ENCODE measurements at places on chromosomes 13 and 19. TPM values are rescaled to one million over a fixed set of nuclear protein-coding genes. Genes with fewer than 3 reads are reported as not detected.

GRCh38 chr19:16446108-16446723 lies 25.6 kb downstream of the EPS15L1 start:
- DNase-seq: no peak

DNA sequence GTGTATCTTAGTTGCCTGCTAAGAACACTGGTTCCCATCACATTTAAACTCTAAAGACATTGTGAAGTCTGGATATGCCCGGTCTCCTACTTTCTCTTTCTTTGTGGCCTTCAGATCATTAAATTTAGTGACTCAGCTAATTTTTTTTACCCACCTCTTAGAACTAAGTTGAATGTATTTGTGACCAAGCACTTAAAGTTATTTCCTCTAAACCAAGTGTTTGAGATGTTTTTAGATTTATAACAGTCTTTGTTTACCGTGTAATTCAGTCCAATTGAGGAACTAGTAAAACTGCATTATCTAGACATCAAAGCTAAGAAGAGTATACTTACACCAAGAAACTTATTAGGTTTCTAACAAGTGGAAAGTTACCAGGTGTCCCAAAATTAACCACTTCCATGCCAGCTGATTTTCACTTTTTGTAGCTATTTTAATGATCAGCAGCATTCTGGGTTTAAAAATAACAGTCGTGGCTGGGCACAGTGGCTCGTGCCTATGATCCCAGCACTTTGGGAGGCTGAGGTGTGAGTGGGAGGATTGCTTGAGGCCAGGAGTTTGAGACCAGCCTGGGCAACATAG lies 53.1 kb downstream of the ARHGAP35 start:
- no peak for DNase-seq

Gene PGLYRP2
- polyA plus RNA-seq: not detected

DNA sequence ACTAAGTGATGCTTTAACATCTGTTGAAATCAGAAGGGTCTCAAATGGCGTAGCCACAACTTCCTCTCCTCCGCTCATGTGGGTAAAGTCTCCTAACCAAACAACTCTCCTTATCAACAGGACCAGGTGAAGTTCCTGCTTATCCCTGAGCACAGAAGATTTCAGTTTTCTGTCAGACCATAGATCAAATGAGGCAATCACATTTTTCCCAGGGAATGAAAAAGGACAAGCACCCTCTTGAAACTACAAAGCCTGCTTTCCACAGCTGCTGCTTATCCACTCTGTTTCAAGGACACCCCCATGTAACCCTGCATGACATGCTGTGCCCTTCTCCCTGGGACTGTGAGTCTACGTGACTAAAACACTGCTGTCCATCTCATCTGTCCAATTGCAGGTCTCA lies 788.3 kb upstream of the SLITRK5 start:
- DNase-seq: no peak

GRCh38 chr13:97849305-97849704 lies 104.2 kb upstream of the IPO5 start:
- DNase-seq: no peak

Gene RXFP2
- polyA plus RNA-seq: 0.25 TPM

Gene ZNF880
- polyA plus RNA-seq: 24.4 TPM

- no peak for DNase-seq
Measured at GRCh38 chr19:54682306-54682856, 19.6 kb downstream of the LILRB4 start.

- DNase-seq: no peak
Measured at GRCh38 chr19:10158071-10158470, 36.7 kb downstream of the DNMT1 start.

DNA sequence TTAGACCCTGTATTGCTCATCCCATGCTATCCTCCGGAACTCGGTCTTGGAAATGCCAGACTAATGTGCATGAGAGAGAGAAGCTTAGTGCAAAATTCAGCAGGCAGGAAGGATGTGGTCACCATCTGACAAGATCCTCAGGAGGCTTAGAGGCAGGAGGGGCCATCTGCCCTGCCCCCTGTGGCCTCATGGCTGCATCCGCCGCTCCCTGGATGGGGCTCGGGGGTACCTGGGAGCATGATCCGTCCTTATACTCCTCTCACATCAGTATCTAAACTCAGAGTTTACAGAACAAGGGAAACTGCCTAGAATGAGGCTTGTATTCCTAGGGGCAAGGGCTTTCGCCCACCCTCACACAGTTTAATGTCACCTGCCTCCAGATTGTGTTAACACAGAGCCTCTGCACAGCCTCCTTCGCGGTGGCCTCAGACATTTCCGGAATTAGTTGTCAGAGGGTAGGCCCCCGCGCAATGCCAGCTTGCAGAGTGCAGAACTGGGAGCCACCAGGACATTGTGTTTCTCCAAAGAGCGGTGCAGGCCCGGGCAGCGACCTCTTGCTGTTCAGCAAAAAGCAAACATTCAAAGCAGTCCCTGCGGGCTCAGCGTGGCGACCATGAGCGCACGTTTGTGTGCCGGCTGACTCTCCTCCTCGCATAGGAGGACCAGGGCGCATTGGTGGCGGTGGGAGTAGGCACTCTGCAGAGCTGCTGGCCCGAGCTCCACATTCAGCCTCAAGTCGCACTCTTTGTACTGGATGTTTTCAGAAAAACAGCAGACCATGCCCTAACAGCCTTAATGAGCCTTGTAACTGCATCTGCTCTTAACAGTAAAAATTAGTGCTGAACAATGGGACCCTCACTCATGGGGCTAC lies 39.1 kb downstream of the GPR12 start:
- DNase-seq: no peak

GRCh38 chr19:55383279-55384130 lies 587 bp downstream of the TMEM238 start:
- no peak for DNase-seq

DNA sequence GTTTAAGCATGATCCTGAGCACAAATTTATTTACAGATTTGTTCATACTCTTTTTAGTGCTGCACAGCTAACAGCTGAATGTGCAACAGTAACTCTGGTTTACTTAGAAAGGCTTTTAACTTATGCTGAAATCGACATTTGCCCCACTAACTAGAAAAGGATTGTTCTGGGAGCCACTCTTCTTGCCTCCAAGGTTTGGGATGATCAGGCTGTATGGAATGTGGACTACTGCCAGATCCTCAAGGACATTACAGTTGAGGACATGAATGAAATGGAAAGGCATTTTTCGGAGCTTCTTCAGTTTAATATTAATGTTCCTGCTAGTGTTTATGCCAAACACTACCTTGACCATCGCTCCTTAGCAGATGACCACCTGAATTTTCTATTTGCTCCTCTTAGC lies 16.0 kb downstream of the ZNF100 start:
- DNase-seq: no peak

Gene SHANK1
- polyA plus RNA-seq: 9.9 TPM

Gene URAD
- polyA plus RNA-seq: not detected

DNA sequence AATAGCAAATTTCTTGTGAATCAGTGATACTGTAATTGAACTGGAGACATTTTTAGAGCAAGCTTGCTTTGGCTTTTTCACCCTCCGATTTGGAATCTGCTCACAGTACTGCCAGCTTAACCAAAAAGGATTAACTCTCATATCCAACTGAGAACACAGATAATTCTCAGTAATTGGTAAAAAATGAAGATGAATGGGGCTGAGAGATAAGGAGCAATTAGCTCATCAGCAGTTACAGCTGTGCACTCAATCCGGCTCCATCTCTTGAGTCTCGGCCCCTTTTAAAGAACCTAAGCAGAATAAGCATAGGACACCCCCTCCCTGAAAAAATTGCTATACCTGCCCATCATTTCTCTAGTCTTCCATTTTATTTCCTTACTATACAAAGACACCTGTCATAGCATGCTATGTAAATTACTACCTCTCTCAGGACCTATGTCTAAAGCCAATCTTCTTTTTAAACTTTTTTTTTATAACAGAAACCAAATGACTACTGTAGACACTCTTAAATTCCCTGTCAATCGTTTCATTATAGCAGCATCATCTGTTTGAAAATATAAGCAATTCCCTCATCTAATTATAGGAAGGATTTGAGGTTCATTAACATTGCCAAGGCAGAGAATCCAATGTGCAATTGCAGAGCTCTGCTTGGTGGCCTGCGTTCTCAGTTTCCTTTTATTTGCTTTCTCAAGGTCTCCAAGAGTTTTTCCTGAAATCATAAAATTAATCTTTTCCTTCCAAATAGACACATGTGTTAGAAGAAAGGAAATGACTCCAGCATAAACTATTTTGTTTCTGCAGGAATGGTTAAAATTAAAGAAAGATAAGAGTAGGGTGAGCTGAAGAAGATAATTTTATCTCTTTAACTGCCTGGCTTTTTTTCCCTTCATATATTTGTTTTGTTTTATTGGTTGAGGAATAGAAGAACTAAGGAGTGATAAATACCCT lies 242.1 kb downstream of the DACH1 start:
- no peak for DNase-seq

- DNase-seq: no peak
Measured at GRCh38 chr13:79432992-79433391, 26.9 kb upstream of the RBM26 start.

DNA sequence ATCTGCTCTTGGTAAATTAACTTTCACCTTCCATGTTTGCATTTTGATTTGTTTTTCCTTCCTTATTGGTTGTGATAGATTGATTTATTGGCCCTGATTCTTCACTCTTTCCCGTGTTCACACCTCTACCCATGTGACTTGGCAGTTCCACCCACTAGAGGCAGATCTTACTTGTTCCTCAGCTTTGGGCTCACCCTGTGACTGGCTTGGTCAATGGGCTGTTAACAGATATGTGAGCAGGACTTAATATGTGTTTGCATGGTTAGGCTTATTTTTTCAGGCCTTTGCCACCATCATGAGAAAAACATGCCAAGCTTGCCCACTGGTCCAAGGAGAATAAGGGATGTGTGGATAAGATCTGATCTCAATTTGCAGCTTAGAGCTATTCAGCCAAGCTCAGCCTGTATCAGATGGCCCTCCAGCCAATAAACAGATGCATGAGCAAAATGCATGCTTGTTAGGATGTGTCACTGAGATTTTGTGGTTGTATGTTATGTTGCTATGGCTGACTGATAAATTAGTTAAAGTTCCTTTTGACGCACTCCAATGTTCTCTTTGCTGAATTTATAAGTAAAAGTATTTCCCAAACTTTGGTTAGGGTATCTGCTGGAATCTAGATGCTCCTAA lies 48.0 kb downstream of the RGCC start:
- DNase-seq: no peak

- DNase-seq: no peak
Measured at GRCh38 chr13:40668335-40668734, 1.9 kb upstream of the FOXO1 start.

Gene GIPC3
- polyA plus RNA-seq: 3.3 TPM

Gene KLC3
- 2.5 TPM for polyA plus RNA-seq

Gene TNFRSF19
- polyA plus RNA-seq: 52.5 TPM

Gene SIGLEC7
- polyA plus RNA-seq: 0.86 TPM

DNA sequence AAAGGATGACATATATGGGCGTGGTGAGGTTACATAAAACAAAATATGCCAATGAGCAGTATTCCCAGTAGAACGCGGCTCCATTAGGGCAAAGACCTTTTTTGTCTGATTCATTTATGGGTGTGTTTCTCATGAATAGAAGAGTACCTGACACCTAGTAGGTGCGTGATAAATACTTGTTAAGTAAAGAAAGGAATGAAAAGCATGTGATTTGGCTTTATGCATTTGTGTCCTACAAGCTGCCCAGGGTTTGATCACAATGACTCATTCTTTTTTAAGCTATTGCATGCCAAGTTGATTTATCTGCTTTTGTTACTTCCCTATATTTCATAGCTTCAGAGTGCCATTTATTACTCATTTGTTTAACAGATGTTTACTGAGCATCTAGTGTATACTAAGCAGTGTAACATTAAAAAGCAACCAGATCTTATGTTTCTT lies 19.1 kb upstream of the KCTD4 start:
- DNase-seq: no peak

Gene MED26
- 9.5 TPM for polyA plus RNA-seq

Gene ATP7B
- polyA plus RNA-seq: 15.5 TPM

Gene FCAR
- 0.73 TPM for polyA plus RNA-seq

- no peak for DNase-seq
Measured at GRCh38 chr19:1276628-1277022, 1.3 kb downstream of the FAM174C start.

DNA sequence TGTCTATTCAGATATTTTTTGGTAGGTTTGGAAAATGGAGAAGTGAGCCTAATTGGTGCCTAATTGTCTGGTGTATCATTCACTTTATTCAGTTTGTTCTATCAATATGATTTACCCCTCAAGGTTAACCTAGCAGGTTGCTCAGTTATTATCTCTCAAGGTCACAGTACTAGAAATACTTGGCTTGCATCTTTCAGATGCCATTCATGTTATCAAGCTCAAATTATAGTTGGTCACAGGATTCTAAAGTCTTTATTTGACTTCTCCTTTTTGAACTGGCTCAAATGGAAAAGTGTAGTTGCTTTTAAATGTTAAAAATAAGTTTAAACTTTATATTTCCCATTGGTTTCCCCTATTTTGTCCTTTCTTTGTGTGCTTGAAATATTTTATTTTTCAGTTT lies 2.6 kb downstream of the KCNRG start:
- no peak for DNase-seq

Gene PCCA
- polyA plus RNA-seq: 59.2 TPM

- DNase-seq: no peak
Measured at GRCh38 chr13:46176756-46177155, 5.2 kb downstream of the LCP1 start.

GRCh38 chr13:40069173-40070044 lies 413.9 kb downstream of the COG6 start:
- peak; percentile 31 for DNase-seq

DNA sequence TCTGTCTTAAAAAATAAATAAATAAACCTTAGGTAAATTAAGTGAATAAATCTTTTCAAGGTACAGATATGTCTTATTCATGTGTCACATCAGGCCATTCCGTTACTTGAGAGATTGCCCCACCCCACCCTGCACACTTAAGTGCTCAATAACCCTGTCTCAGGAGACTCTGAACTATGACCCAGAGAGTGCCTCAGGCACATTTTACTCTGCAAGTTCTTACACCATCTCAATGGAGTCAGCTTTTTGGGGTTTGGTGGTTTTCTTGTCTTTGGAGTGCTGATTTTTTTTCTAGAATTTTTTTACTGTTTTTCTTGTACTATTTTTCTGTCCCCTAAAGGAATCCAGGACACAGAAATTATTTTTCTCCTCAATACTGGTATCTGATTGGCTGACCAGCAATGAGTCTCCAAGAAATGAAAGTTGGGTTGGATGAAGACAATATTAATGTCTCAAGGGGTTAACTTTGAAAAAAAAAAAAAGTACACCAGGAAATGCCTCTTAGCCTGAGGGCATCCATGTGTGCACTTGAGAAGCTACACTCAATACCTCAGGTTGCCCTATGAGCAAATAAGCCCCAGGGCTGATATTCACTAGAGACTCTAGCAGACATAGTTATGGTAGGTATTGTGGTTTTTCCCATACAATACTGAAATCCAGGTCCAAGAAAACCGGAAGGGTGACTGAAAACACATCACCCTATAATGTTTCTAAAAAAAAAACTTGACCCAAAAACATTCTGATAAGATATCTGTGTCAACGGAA lies 114.6 kb upstream of the ZNF91 start:
- DNase-seq: no peak

Gene GSX1
- polyA plus RNA-seq: not detected

DNA sequence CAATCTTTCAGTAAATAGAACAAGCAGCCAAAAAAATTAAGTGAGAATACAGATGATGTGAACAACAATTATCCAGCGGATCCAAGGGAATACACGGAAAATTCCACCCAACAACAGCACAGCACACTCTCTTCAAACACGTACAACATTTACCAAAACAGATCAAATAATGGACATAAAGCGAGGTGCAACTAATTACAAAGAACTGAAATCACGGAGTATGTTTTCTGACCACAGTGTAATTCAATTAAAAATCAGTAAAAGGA lies 26.2 kb downstream of the MIER2 start:
- DNase-seq: no peak

Data from left renal cortex interstitium (tissue), 4 donors.